GM20000 (cell line): ENCODE measurements at places on chromosomes 7 and 10.

GRCh38 chr10:51308116-51308515, 233.8 kb downstream of the PRKG1 start:
- no peak for DNase-seq

- DNase-seq = no peak
These were observed 306.2 kb downstream of the PTPRN2 start for GRCh38 chr7:158281441-158281840.

- DNase-seq = no peak
These were observed 241.8 kb downstream of the TEX36 start for GRCh38 chr10:125441151-125441550.

DNA sequence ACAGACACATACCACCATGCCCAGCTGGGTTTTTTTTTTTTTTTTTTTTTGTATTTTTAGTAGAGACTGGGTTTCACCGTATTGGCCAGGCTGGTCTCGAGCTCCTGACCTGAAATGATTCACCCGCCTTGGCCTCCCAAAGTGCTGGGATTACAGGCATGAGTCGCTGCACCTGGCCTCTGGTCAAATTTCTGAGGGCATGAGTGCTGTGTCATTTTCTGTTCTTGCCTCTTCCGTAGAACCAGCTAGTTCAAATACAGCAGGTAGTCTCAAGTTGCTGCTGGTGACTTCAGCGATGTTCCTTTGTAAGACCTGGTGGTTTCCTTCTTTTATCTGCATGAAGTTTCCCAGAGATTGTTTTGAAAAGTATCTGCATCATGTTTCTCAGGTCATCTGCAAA, 134.8 kb upstream of the SHH start:
- DNase-seq = no peak

DNA sequence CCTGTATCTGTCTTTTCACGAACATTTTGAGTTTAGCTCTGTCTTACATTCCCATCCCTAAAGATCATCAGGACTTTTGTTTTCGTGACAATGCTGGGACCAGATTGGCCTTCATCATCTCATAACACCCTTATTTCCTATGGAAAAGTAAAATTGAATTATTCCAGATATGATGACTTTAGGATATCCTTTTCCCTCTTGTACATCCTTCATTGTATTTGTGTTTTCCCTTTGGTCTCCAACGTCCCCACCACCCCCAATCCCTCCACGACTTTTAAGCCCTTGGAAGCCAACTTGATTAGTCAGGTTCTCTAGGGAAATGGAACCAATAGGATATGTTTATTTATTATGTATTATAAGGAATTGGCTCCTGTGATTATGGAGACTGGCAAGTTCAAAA, 167.6 kb downstream of the ARL4A start:
- no peak for DNase-seq

DNA sequence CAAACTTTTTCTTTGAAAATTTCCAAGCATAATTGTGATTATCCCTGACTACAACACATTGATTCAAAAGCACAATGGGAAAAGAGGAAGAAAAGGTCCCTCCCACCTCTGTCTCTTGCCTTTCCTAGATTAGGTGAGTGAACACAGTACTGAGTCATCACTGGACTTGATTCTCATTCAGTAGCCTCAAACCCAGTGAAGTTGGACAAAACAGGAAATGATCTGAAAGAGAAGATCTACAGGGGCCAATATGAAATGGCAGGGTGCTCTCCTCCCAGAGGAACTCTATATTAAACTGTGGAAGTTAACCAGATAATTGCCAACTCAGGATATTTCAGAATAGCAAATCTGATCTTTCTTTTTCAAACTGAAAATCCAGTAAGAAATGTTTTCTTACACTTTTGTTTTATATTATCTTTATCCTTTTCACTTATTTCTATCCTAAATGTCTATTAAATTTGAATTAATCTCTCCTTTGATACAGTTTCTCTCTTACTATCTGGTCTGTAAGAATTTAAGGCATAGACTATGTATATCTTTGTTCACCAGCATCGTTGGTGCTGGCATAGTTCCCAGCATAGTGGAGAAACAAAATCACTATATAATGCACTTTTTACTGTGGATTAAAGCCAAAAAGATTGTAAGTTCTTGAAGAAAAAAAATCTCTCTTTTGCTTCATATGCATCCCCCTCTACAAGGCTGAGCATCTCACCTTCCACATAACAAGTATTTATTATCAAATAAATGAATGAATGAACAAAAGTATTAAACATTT, 41.4 kb upstream of the IKZF1 start:
- DNase-seq = peak; percentile 51

DNA sequence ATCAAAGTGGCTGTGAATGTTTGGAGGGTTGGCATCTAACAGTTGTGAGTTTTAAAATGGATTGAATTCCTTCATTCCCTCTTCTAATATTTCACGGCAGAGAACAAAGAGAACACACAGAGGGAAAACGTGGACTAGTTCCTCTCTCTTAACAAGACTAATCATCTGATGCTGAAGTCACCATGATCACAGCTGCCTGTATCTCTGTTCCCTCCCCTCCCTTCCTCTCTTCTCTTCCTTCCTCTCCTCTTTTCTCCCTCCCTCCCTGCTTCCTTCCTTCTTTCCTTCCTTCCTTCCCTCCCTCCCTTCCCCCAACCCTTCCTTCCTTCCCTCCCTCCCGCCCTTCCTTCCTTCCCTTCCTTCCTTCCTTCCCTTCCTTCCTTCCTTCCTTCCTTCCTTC, 10.0 kb upstream of the GJD4 start:
- no peak for DNase-seq
